Stimulated activated CD8-positive, alpha-beta memory T cell treated with anti-CD3 and anti-CD28 coated beads, Interleukin-2, amount 100 ng/mL, for 1 hour (primary cell): ENCODE measurements at places on chromosomes 7 and 10.

DNA sequence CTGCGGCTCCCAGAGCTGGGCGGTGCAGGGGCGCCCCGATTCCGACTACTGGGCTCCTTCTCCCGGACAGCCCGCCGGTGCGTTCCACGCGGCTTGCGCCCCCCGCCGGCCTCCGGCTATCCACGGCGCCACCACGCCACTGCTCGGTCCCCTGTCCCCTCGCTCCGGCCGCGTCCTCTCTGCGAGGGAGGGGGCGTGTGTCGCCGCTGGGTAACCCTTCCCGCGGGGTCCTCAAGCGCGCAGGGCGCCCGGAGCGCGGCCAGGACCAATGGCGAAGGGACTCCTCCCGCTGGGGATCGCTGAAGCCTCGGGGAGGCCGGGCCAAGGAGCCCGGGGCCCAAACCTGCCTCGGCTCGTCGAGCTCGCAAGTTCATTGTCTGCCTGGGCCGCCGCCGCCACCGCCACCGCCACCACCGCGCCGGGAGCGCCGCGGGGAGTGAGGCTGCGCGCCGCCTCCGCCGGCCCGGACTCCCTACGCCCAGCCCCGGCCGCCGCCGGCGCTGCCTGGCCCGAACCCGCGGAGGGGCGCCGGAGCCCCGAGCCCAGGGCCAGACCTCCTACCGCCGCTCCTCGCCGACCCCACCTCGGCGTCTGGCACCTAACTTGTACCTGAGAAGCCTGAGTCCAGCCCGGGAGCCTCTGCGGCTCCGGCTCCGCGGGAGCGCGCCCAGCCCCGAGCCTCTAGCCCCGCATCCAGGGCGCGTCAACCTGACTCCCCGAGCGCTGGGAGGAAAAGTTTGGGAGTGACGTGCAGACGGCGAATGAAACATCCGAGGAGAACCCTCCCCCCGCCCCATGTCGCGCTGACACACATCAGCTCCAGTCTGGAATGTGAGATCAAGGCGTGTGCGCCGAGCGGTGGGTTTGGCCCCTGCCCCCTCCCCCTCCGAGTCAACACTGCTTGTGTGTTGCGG lies at the start of gene CHST15:
Gene CHST15 (minus strand): TSS at position 739 of the 914 bp plus-strand sequence. CDS start 47,386 bp downstream, outside the sequence.
- DNase-seq: no peak

DNA sequence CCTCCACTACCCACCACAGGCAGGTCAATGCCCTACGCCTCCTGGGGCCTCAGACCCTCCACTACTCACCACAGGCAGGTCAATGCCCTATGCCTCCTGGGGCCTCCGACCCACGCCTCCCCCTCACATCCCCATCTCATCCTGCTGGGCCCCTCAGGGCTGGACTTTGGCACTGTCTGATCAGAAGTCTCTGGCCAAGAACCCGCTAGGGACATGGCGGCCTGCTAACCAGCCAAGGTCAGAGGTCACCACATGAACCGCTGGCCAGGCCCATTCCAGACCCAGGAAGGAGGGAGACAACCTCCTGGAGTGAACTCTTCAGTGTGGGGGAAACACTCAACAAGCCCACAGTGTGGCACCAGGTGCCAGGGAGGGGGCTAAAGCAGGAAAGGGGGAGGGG lies 55.8 kb downstream of the STK32C start:
- DNase-seq: no peak

GRCh38 chr10:119677904-119678755 lies 26.9 kb downstream of the BAG3 start:
- DNase-seq: no peak

- DNase-seq: no peak
Measured at GRCh38 chr10:72334196-72334824, 20.4 kb downstream of the DNAJB12 start.

DNA sequence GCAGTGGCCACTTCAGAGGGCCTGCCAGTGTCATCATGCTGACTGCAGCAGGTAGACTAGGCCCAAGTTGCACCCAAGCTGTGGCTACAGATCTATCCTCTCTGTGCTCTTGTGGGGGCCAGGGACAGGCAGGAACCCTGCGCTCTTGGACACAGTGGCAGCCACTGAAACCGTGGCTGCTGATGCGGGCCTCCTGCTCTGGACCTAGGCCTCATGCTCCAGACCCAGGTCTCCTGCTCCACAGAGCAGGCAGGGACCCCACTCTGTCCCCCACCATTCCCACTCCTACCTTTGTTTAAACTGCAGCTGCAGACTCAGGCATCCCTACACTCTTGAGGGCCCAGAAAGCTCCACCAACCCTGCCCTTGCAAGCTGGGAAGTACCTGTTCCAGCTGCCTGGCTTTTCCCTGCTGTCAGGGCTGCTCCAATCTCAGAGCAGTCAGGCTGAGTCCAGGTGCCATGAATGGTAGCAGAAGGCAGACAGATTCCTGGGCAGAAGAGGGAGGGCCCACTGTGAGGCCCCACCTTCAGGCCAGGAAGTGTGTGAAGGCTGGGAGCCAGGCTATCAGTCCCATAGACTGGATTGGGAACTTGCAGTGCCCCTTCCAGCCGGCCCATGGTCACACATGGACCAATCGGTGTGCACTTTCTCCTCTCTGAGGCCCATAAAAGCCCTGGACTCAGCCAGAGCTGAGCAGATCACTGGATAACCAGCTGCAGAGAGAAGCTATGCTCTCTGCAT lies 634.0 kb upstream of the SEMA3D start:
- DNase-seq: no peak

- no peak for DNase-seq
Measured at GRCh38 chr7:81884817-81885216, 115.0 kb upstream of the HGF start.

- no peak for DNase-seq
Measured at GRCh38 chr7:132799081-132799413, 222.8 kb upstream of the PLXNA4 start.

GRCh38 chr10:126240483-126240882 lies 147.8 kb downstream of the ADAM12 start:
- DNase-seq: no peak

DNA sequence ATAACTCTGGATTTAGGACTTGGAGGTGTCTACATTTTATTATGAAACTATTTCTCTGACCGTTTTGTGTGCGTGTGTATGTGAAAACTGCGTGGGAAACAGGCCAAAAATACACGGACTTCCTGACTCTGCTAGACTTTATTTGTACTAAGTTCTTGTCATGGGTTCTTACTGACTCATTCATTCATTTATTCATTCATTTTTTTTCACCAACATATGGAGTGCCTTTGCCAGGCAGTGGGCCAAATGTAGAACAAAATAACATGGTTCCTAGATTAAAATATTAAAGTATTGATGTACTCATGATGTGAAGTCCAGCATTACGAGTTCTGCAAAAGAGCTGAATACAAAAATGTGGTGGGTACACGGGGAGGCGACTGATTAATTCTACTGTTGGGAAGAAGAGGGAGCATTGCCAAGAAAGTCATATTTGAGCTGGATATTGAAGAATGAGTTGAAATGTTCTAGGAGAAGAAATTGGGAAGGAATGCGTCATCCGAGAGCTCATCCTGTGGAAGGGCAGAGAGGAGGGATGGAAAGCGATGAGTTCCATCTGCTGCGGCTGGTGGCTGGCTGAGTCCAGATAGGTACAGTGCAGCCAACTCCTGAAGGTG lies 24.6 kb downstream of the CACNB2 start:
- DNase-seq: no peak

- no peak for DNase-seq
Measured at GRCh38 chr7:149682038-149682437, 91.3 kb downstream of the ZNF467 start.

- no peak for DNase-seq
Measured at GRCh38 chr7:2473496-2474180, 2.6 kb downstream of the GRIFIN start.

- DNase-seq: no peak
Measured at GRCh38 chr7:105044449-105045070, 30.6 kb downstream of the KMT2E start.

DNA sequence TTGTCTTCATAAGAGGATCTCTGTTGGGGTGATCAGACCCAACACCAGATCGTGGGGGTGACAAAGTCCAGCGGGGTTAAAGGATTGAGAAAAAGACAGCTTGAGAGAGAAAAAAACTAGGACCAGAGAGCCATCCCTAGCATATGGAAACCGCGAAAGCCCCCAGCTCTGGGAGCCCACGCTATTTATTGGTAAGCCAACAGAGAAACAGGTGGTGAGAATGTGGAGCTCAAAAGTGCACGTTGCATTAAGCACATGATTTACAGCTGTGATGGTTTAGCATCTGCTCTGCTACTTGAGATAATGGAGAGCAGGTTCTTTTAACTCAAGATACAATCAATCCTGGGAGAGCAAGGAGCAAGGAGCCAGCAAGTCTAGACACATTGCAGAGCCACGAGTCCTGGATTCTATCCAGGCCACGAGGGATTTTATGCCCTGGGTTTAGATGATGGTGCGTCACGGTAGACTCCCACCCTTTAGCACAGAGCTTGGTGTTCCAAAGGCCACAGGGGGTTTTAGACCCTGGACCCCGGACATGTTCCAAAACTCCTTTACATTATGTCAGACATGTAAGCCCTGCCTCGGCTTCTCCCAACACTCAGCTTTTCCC lies 755.2 kb upstream of the SORCS1 start:
- no peak for DNase-seq

- no peak for DNase-seq
Measured at GRCh38 chr7:53094191-53094590, 58.8 kb downstream of the POM121L12 start.

- no peak for DNase-seq
Measured at GRCh38 chr7:116672596-116673456, 830 bp downstream of the MET start.

DNA sequence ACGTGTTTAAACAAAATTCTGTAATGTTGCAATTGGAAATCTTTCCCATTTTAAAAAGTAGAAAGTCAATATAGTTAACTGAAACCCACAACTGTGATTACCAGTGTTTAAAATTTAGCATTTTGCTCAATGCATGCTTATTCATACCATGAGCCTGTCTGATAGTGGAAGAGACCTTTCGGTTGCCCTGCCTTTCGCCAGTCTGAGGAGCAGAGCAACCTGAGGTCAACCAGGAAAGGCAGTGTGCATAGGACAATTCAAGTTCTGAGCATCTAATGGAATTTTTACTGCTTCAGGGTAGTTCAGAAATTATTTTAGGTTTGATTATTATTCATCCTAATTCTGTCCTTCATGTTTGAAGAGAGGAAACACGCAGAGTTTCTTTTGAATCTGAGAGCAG lies 100.8 kb downstream of the CUBN start:
- DNase-seq: no peak

GRCh38 chr10:20615395-20615794 lies 281.7 kb downstream of the NEBL start:
- no peak for DNase-seq

DNA sequence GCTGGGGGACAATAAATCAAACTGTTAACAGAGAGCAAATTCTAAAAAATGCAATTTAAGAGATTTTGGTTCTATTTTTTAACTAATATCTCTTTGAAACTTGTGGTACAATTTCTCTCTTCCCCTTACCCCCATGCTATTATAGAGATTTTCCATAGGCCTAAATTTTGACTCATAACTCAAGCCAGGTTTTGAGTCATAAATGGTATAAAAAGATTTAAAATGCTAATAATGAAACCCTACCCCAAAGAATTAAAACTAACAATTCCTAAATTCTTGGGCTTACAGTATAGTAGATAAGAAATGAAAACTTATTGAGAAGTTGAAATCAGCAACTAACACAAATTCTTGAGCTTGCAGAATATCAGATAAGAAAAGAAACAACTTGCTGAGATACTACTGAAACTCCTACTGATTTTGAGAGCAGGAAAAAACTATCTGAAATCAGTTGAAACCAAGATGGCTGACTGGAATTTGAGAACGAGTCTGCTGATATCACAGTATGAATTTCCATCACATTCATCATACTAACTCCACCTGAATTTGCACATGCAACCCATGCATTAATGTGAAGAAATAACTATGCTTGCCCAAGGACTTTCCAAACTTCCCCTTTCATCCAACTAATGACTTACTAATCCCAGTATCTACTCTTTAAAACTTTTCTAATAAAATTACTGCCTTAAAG lies 36.3 kb downstream of the POT1 start:
- DNase-seq: no peak

DNA sequence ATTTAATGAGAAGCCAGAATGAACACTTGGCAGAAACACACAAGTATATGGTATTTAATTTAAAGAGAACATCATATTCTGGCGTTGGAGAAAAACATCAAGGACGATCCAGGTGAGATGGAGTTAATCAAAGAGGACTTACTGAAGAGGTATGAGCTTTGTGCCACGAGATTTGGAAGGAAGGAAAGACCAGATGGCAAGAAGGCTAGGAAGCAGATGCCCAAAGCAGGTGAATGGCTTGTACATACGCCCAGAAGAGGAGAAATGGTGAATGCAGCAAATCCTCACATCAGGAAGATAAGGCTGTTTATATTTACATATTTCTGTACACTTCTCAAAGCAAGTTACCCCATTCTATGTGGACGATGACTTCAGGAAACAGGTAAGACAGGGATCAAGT lies 163.9 kb upstream of the PLXNA4 start:
- no peak for DNase-seq

DNA sequence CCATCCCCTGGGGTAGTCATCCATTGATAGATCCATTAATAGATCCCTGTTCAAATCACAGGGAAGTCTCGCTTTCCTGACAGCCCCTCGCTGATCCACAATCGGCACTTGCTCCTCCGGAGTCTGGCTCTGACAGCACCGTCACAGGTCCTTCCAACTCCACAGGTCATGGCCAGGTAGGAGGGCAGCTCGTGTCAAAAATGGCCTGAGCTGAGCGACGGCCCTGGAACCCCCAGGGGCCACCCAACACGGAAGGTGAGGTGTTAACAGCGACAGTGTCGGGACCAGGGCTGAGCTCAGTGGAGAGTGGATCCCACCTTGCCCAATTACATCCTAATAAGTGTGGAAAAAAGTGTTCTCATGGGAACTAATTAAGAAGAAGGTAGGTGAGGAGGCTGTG lies 219.8 kb downstream of the TCERG1L start:
- no peak for DNase-seq

GRCh38 chr10:1432161-1432560 lies 305.2 kb downstream of the ADARB2 start:
- no peak for DNase-seq

DNA sequence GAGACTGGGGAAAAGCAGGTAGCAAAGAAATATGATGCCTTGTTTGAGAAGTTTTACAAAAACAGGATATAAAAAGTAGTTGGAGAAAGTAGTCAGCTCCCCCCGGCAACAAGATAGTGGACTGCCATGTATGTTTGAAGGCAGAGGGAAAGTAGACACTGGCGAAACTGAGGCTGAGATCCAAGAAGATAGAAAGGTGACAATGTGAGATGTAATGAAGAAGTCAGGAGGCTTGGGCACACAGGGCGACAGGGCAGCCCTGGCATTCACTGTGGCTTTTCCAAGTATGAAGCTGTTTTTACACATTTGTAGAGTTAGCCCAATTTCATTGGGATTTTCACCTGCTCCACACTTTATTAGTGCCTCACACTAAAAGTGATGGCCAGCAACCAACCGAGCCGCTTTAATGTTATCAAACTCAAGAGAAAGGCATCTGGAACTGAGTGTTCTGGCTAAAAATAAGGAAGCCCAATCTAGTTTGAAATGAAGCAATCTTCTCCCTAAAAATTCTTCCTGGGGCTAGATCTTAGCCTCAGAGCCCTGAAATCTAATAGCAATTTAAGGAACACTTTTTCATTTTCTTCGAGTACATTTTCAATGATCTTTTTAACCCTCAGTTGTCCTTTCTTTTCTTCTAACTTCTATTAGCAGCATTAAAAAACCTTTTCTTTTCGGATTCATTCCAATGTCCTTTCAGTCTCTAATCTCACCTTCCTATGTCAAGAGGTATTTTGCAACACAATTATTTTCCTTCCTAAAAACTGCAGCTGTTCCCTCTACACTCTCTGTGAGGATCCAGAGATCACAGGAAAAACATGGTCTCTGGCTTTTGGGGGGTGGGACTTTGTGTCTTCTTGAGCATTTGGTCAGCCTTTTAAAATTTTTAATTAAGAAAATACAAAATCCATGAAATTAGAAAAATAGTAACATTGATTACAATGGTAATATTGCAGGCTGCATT lies 108.0 kb downstream of the RNLS start:
- no peak for DNase-seq
